Ascending aorta (tissue), 2 donors: ENCODE measurements at places on chromosomes 1 and 21.

- no peak for DNase-seq
Measured at GRCh38 chr1:23449306-23449705, 24.8 kb upstream of the TCEA3 start.

- DNase-seq = no peak
Measured at GRCh38 chr1:242585616-242586359, 61.3 kb upstream of the PLD5 start.

DNA sequence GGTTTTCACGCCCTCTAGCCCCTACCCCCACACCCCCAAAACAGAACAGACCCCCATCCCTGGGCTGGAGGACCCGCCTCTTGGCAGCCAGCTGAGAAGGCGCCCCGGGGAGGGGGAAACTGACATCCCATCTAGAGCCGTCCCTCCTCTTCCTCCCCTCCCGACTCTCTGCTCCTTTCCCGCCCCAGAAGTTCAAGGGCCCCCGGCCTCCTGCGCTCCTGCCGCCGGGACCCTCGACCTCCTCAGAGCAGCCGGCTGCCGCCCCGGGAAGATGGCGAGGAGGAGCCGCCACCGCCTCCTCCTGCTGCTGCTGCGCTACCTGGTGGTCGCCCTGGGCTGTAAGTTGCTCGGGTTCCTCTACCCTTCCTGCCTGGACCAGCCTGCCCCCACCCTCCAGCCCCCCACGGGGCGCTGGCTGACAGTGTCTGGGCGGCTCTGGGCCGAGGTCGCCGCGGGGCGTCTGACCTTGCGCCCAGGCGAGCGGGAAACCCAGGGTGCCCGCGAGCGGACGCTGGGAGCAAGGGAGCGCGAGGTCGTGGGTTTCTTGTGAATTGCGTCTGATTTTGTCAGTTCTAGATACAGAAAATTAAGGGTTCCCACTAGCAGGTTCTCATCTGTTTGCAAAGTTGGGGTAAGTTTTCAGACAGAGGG, 618 bp downstream of the JAM2 start:
- no peak for DNase-seq

GRCh38 chr1:244030481-244031040, 20.5 kb upstream of the ZBTB18 start:
- DNase-seq = no peak

- peak; percentile 44 for DNase-seq
Measured at GRCh38 chr21:39055167-39055767, 128.0 kb downstream of the PSMG1 start.

- DNase-seq = no peak
Measured at GRCh38 chr1:98129491-98129890, 208.7 kb upstream of the DPYD start.

GRCh38 chr1:108028841-108029388, 63.9 kb upstream of the VAV3 start:
- DNase-seq = no peak

DNA sequence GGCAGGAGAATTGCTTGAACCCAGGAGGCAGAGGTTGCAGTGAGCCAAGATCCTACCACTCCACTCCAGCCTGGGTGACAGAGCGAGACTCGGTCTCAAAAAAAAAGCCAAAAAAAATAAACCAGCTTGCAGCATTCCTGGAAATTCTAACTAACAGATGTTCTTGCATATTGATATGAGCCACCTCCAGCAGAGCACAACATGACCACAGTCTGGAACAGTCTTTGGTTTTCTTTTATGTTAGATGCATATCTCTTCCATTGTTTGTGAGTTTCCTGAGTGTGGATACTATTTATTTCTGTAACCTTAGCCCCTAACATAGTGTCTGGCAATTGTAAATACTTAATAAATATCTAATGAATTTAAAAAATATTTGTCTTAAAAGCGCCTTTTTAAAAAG, 23.9 kb downstream of the IFNAR1 start:
- no peak for DNase-seq

DNA sequence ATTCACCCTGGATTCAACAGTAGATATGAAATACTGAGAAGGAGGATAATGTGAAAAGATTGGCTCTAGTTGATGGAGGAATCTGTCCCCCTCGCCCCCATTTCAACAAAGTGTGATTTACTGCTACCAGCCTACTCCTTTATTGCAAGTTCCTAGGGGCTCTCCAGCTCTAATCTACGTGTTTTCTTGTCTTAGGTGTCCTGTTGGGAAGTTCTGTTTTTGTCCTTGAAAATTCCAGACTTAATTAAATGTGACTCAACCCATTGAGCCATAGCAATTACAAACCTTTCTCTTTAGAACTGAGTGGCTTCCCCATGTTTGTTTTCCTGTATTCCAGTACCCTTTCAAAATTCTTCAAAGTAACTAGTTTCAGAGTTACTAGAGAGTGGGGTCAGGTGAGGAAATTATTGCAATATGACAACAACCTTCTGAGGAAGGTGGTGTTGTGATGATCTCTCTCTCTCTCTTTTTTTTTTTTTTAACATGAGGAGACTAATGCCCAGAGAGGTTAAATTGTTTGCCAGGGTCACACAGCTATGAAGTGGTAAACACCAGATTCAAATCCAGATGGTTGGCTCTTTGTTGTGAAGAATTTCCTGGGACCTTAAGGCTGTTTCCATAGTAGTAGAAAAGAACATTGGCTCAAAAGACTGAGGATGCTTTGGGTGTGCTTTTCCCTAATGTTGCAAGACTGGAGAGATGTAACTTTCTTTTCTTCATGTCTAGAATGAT, 3.5 kb downstream of the RGL1 start:
- no peak for DNase-seq

DNA sequence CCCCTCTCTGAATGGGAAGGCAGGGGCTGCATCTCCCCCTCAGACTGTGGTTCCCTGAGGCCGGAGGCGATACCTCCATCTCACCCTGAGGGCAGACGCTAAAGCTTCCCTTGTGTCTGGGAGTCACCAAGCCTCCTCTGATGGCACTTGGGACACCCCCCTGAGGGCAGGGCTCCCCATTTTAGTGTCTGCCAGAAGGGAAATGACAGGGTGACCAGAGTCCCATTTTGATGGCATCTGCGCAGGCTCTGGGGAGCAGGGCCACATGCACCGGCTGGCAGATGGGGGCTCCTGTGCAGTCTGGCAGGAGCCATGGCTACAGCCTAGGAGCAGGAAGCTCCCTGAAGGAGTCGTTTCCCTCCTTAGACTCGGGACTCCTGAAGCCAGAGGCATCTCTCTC, 1.7 kb downstream of the S100A2 start:
- no peak for DNase-seq

- DNase-seq = no peak
Measured at GRCh38 chr1:191427593-191427992, 730.7 kb upstream of the RGS18 start.

- no peak for DNase-seq
Measured at GRCh38 chr1:56145581-56145980, 433.8 kb downstream of the PLPP3 start.

DNA sequence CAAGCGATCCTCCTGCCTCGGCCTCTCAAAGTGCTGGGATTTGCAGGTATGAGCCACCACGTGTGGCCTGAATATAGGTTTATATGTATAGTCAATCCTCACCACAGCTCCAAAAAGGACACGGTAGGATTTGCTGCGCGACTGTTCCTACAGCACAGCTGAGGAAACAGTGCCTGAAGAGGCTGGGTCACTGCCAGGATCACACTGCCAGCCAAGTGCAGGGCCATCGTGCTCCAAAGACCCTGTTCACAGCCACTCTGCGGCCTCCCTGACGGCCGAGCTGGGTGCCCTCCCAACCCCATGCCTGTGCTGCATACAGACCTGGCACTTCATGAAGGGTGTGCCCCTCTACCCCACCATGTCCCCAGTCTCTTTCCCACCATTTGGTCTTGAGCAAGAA, 71.4 kb downstream of the MRPL37 start:
- DNase-seq = no peak

GRCh38 chr1:177256153-177257075, 85.7 kb downstream of the BRINP2 start:
- peak; percentile 64 for DNase-seq

DNA sequence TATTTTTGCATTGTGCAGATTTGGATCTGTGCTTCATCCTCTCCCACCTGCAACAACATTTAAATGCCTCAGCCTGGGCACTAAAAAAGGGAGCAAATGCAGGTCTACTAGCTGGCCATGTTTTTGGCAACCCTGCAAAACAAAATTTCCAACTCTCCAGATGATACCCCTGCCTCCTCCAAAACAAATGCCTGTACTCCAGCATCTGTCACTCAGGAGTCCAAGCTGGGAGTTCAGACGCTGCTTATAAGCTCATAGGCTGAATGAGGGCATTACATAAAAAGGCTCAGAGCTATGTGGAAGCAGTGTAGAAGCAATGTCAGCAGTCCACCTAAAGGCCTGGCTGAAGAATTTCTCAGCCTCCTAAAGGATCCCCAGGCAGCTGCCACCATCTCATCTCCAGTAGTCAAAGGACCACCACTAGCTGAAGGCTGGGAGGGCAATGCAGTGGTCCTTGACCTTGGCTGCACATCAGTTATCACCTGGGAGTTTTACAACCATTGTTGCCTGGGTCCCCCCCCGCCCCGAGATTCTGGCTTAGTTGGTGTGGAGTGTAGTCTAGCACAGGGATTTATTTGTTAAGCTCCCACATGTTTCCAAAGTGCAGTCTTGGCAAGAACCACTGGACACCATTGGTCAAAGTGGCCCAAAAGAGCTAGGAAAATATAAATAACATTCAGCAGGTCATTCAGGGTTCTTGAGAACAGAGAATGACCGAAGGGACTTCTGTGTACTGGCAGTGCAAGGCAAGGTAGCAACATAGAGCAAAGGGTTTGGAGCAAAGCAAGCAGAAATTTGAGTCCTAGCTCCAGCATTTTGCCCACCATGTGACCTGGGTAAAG, 57.2 kb downstream of the ITPKB start:
- DNase-seq = no peak

DNA sequence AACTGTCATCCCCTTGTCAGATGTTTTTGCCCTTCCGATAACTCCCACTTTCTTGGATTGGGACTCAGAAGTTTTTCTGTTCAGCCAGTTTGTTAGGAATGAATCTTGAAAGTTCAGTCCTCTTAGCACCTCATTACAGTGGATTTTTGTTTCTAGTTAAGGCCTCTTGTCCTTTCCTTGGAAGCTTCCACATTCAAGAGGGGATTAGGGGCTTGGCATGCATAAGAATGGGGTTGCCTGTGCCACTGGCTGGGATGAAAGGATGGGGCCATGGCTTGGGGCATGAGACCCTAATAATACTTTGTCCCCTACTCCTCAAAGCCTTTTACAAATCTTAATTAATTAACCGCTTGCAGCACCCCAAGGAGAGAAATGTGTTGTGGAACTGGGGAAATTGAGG, 2.4 kb upstream of the DHDDS start:
- DNase-seq = no peak

- DNase-seq = no peak
Measured at GRCh38 chr21:37686991-37687810, 229.1 kb downstream of the KCNJ6 start.

DNA sequence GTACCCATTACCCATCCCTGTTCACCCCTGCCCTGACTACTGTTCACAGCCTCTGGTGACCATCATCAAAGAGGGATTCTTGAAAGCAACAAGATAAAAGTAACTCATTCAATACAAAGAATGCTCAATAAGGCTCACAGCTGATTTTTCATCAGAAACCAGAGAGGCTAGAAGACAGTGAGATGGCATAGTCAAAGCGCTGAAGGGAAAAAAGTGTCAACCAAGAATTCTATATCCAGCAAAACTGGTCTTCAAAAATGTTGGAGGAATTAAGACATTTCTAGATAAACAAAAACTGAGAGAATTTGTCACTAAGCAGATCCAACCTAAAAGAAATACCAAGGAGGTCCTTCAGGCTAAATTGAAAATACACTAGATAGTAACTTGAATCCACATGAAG, 27.1 kb downstream of the CSF1 start:
- no peak for DNase-seq

DNA sequence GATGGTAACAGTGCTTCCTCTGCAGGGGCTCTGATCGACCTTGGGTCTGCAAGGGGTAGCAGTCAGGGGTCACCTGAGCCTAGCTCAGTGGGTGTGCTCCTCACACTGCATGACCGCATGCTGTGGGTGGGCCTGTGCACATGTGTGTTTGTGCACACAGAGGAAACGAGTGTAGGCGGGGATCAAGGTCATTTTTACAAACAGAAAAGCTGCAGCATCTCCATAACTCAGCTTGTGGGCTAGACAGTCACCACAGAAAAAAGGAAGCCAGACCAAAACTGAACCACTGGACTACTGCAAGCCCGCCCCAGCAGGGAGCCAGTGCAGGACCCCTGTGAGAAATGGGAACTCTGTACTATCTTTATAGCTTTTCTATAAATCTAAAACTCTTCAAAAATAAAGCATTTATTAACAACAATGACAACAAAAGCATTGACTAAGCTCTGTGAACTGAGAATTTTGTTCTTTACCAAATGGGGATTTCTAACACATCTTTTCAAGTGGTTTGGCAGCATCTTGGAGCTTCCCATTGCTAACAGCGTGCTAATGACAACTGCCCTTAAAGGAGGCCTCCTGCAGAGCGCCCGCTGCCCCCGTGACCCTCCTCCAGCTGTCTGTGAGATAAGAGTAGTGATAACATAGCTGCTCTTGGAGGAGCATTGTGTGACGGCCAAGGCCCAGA, 19.9 kb upstream of the NEK2 start:
- no peak for DNase-seq

DNA sequence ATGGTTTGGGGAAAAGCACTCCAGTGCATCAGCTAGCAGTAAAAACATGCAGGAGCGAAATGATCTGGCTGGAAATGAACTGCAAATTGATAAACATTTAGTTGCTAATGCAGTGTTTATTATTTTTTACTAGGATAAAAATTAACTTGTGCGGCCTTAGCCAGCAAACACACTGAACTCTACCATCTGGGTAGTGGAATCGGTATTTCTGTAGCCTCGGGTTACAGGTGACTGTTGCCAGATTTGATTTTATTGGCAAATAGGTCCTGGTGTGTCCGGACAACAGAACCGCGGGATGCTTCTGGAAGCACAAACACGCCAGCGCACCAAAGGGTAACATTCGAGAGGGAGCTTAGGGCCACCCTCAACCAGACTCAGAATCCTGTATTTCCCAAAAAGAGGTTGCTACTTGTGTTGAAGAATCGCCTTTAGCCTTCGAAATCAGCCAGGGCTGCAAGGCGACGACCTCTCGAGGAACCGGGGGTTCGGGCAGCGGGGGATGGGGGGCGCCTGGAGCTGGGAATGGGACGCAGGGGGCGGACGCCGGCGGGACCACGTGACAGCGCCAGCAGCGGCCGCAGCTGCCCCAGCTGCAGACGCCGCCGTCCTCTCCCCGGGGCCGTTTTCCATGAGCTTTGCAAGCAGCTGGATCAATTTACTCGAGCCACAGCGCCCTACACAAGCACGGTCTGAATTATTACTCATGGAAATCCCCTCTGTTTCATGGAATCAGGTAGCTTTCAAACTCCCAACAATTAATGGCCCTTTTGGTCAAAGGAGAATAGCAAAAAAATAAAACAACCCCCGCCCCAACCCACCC, 158.8 kb downstream of the TOMM20 start:
- DNase-seq = no peak

DNA sequence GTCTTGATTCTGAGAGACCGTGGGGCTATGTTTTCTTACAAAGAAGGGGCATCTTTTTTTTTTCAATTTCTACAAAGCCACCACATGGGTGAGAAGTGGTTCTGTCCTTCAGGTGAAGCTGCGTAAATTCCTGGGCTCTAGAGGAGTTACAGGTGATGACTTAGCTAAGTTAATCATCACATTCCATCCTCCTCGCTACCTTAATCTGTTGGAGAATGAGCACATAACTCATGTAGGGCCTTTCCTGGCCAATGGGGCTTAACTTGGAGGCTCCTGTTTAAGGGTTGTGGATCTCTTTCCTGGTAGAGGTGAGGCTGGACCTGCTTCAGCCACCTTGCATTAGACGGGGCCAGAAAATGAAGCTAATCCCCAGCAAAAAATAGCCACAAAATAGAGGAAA, 19.9 kb downstream of the REG4 start:
- no peak for DNase-seq

GRCh38 chr21:46021978-46022544, 40.5 kb downstream of the COL6A1 start:
- peak; percentile 72 for DNase-seq
